GM19239 (cell line): ENCODE measurements at places on chromosomes 13 and 19.

GRCh38 chr19:47595944-47596343 lies 13.0 kb upstream of the BICRA start:
- no peak for DNase-seq

GRCh38 chr13:85366759-85367417 lies 432.3 kb downstream of the SLITRK6 start:
- no peak for DNase-seq

DNA sequence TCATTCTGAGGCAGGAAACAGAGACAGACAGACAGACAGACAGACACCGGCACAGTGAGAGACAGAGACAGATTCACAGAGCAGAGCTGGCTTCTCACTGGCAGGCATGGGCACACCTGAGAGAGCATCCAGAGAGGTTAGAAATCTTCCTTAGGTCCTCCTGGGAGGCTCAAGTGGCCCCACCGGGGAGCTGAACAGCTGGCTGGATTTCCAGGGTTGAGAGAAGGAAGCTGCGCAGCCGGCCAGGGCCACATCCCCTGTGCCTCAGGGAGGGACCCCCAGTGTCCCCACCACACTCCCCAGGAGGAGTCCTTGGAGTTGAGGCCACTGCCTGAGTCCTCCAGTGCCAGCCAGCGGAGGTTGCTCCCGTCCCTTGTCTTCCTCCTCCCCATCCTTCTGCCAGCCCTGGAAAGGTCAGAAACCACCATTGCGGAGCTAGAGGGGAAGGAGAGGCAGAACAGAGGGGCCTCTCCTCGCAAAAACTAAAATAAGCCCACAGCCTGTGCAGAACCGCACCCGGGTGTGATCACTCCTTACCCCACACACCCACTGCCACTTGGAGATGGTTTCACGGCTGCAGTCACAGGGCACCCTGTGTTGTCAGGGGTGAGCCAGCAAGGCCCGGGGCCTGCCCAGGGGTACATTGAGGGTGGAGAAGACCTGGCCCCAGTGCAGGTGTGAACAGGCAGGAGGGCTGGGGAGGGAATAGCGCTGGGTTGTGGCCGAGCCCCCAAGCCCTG lies 4.2 kb downstream of the FFAR3 start:
- DNase-seq, result no peak

- DNase-seq, result no peak
Measured at GRCh38 chr19:38684078-38684861, 36.8 kb downstream of the ACTN4 start.

DNA sequence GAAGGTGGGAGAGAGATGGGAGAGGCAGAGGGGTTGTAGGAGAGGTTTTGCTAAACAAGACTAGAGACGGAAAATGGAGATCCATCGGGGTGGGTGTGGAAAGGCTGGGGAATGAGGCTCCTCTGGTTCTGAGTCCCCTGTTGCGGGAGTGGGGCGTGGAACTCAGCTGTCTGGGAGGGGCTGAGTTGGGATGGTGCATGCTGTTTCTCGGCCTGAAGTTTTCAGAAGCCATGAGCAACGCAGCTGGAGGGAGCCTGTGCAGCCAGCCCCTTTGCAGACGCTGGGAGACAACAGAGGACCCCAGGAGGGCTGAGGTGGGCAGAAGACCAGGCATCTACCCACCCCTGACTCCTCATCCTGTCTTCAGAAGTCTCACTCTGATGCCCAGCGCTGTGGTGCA lies 7.4 kb upstream of the GIPR start:
- DNase-seq, result no peak

DNA sequence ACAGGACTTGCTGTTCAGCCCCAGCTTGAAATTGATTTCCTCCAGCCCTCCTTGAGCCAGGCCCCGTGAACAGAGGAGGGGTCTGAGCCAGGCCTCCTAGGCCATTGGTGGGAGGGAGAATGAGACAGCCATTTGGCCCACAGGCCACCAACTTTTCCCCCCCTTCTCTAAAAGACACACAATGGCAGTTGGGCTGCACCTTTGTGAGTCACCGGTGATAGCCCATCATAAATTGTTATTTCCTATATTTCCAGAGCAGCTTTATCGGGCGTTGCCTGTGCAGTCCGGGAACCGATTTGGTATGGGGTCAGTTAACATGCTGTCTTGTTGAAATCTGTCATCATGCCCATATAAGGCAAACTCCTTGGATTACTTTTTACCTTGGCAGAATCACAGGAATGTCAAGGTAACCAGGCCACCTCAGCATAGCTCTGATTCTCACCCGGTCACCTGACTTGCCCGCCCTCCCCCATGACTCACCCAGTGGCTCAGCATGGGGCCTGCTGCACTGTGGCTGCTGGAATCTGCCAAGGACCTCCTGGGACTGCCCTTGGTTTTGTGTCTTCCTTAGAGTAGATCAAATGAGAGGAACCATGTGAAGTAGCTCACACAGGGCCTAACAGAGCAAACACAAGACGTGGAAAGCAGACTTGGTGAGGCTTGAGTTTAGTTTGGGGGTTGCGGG lies 36.1 kb downstream of the ACTN4 start:
- no peak for DNase-seq

- no peak for DNase-seq
Measured at GRCh38 chr19:3983936-3984583, 1.2 kb downstream of the EEF2 start.

- no peak for DNase-seq
Measured at GRCh38 chr19:6279620-6279930, 200 bp downstream of the MLLT1 start.

DNA sequence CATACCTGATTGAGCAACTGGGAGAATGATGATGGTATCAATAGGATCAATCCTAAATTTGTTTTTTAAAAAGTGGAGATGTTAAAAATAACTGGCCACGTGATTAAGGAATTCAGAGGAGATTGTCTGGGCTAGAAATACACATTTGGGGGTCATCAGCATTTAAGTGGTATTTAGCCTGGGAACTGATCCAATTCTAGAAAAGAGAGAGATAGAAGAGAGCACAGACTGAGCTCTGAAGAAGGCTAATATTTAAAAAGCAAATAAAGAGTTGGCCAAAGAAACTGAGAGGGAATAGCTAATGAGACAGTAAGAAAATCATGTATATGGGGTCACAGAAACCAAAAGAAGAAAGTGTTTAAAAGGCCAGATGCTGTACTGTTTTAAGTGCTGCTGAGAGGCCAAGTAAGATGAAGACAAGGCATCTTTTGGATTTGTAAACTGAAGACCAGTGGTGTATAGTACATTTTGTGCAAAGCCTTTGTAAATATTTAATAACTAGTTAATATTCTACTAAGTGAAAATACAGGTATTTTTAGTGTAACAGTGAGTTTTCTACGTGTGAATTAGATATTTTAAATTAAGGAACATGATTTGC lies 40.2 kb downstream of the UBL3 start:
- DNase-seq, result no peak

DNA sequence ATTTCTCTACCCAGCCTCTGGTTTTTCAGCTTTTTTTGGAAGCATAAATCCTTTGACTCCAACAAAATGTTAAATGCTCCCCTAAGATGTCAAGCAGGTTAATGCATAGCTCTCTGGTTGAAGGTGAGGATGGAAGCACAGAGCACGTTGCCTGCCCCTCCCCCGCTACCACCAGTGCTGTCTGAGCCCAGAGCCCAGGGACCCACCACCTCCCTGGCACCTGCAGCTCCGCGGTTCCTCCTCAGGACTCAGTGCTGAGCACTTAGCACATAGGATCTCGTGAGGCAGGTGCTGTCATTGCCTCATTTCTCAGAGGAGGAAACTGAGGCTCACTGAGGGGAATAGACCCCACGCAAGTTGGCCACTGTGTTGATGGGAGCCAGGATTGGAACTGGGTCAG lies 48.6 kb downstream of the DPF1 start:
- DNase-seq, result no peak

DNA sequence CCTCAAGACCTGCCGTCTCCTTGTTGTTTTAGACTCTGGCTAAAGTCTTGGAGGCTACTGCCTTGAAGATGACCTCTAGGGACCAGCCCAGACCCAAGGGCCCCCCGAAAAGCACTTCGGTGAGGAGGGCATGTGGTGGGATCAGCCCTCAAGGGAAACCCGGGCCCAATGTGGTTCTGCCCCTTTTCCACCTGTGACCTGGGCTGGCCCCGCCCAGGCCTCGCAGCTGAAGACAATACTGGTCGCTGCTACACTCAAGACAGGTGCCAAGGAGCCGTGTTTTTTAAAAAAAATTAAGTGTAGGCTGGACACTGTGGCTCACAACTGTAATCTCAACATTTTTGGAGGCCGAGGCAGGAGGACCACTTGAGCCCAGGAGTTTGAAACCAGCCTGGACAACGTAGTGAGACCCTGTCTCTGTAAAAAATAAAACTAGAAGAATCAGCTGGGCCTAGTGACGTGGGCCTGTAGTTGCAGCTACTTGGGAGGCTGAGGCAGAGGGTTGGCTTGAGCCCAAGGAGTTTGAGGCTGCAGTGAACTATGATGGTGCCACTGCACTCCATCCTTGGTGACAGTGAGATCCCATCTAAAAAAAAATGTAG lies 903 bp downstream of the TLE6 start:
- DNase-seq, result no peak

GRCh38 chr13:102177431-102177830 lies 224.4 kb downstream of the FGF14 start:
- no peak for DNase-seq

DNA sequence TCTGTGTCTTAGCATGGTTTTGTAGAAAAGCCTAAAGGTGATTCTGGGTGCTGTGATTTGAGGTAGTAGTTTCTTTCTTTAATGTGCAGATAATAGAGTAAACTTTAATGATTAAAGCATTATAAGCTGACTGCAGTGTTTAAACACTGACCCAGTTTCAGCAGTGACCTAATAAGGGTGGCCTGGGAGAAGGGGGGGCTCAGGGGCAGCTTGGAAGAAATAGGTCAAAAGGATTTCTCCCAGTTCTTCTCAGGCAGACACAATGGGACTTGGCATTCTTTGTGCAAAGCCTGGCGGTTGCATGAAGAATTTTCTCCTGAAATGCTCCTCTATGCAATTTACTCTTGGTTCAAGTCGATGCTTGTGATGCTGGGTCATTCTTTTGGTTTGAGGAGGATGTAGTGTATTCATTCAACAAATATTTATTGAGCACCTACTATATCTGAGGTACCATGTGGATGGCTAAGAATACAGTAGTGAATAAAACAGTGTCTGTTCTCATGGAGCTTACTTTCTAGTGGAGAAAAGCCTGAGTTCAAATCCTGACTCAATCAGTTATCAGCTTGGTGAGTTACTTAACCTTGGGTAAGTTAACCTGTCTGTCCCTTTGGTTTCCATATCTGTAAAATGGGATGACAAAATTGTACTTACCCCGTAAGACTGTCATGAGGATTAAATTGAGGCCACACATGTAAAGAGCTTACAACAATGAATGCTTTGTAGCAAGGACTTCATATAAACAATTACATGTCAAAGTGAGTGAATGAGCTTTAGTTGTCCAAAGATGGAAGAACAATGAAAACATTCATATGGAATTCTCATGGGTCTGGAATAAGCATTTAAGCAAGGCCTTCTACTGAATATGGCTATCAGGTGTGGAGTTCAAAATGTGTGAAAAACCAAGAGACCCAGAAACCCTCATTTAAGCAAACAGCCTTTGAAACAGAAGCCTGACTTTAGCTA lies 210.2 kb downstream of the KCNRG start:
- DNase-seq, result no peak

DNA sequence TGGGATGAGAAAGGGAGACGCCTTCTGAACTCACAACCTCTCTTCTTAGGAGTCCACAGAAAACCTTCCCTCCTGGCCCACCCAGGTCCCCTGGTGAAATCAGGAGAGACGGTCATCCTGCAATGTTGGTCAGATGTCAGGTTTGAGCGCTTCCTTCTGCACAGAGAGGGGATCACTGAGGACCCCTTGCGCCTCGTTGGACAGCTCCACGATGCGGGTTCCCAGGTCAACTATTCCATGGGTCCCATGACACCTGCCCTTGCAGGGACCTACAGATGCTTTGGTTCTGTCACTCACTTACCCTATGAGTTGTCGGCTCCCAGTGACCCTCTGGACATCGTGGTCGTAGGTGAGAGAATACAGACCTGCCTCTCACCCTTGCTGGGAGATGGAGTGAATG lies 3.3 kb downstream of the KIR3DL3 start:
- DNase-seq, result no peak

DNA sequence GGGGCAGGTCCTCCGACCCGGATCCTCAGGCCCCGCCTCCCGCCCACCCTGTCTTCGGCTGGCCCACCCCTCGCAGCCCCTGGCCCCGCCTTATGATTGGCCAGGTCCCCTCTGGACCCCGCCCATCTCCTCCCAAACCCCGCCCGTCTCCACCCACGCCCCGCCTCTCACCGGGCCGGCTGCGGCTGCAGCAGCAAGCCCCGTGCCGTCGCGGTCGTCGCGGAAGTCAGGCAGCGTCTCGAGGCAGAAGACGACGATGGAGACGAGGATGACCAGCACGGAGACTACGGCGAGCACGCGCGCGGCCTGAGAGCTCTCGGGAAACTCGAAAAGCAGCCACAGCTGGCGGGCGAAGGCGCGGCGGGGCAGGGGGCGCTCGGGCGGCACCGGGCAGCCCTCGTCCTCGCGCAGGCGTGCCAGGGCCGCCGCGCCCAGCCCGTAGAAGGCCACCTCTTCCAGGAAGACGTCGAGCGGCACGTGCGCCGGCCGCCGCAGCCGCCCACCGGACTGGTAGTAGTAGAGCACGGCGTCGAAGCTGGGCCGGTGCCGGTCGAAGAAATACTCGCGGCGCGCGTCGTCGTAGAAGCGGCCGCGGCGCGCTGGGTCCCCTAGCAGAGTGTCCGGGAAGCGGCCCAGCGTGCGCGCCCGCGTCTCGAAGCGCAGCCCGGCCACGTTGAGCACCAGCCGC lies 495 bp downstream of the KCNA7 start:
- no peak for DNase-seq

- DNase-seq, result no peak
Measured at GRCh38 chr19:41784312-41784711, 12.1 kb upstream of the CEACAM3 start.

DNA sequence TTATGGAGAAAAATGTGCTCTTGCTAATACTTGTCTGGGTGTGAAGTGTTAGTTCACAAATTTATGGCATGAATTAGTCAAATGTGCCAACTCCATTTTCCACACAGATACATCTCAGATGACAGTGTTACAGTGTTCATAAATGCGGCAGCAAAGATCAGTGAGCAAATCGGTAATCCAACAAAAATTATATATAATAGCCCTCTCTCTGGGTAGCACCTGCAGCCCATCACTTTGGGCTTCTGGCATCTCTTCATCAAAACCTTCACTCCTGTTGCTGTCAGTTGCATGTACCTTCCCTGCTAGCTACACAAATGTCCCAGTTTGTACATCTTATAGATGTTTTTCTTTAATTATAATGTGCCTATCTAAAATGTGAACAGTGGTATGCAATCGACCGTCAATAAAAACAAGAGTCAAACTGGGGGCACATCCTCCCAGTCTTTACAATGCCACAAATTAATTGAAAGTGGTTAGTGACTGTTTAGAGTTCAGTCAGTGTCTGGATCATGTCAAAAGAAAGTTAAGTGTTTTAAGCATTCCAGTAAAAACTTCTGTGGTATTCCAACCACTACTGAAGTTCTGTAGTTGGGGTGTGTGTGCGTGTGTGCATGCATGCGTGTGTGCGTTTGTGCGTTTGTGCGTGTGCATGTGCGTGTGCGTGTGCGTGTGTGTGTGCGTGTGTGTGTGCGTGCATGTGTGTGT lies 448.9 kb downstream of the DCT start:
- no peak for DNase-seq
